ENCODE measurements at places on chromosomes 6 and 20. TPM values are rescaled to one million over a fixed set of nuclear protein-coding genes. Genes with fewer than 3 reads are reported as not detected.

The GMPR gene
- total RNA-seq = 28.8 TPM

The EYA4 gene
- total RNA-seq = 0.12 TPM

The RRAGD gene
- 3.5 TPM for total RNA-seq

The OR2J3 gene
- total RNA-seq = not detected

The CTSZ gene
- total RNA-seq = 252 TPM

The UQCC2 gene
- 24.6 TPM for total RNA-seq

The COL21A1 gene
- total RNA-seq = 0.29 TPM

The HLA-DMB gene
- 1.8 TPM for total RNA-seq

The FAM83C gene
- not detected for total RNA-seq

The KHDC1L gene
- not detected for total RNA-seq

The ACTL10 gene
- 4.0 TPM for total RNA-seq

The IRF4 gene
- not detected for total RNA-seq

The HLA-A gene
- 625 TPM for total RNA-seq

The ATP6V1G2 gene
- 0.18 TPM for total RNA-seq

The WFDC12 gene
- not detected for total RNA-seq

The CLIC5 gene
- total RNA-seq = 0.05 TPM

The CTCFL gene
- not detected for total RNA-seq

The LRRN4 gene
- total RNA-seq = 19.4 TPM

The RFX6 gene
- not detected for total RNA-seq

The LY6G5B gene
- total RNA-seq = 2.6 TPM

The CASS4 gene
- total RNA-seq = not detected

The NRSN1 gene
- total RNA-seq = not detected

The XKR7 gene
- total RNA-seq = not detected

The CMTR1 gene
- total RNA-seq = 30.3 TPM

The QRSL1 gene
- 7.3 TPM for total RNA-seq

The SLC4A11 gene
- total RNA-seq = 10.9 TPM

The SLC12A5 gene
- 2.2 TPM for total RNA-seq

The RSPO3 gene
- total RNA-seq = 1.8 TPM

The MUC21 gene
- not detected for total RNA-seq

The FGD2 gene
- not detected for total RNA-seq

The ENPP5 gene
- total RNA-seq = 0.19 TPM

The SLC17A2 gene
- total RNA-seq = not detected

The DAAM2 gene
- total RNA-seq = 1.2 TPM
